Stimulated activated CD4-positive, alpha-beta T cell treated with anti-CD3 and anti-CD28 coated beads, Interleukin-2, amount 100 ng/mL, for 24 hours (primary cell): ENCODE measurements at places on chromosomes 16 and 17.

DNA sequence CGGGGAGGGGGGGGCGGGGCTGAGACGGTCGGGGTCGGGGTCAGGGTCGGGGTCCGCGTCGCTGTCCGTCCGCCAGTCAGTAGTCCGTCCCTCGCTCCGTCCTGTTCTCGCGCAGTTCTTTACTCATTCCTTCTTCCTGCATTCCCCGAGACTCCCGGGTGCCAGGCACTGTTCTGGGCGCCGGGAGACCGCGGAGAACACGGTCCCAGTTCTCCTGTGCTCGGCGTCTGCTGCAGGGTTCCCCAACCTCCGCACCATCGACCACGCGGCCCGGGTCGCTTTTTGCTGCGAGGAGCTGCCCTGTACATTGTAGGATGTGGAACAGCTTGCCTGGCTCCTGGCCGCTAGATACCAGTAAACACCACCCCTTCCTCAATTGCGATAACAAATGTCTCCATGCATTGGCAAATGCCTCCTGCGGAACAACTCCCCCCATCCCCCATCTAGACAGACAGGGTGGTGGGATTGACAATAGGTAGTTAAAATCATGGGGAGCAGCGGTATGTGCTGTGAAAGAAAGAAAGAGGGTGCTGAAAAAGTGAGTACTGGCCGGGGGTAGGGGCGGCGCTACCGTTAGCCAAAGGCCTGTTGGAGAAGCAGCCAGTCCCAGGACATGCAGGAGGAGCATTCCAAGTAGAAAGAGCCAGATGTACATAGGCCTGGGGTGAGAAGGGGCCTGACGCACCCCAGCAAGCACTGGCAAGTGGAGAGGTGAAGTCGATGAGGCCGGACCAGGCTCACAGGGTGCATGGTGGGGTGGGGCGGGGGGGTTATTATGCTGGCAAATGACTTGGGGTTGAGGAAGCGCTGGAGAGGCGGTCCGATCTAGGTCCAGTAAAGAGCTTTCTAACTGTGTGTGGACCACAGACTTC, 631 bp downstream of the TRAF7 start:
- DNase-seq: no peak

GRCh38 chr16:85530370-85530739, 82.8 kb upstream of the GSE1 start:
- DNase-seq: no peak

DNA sequence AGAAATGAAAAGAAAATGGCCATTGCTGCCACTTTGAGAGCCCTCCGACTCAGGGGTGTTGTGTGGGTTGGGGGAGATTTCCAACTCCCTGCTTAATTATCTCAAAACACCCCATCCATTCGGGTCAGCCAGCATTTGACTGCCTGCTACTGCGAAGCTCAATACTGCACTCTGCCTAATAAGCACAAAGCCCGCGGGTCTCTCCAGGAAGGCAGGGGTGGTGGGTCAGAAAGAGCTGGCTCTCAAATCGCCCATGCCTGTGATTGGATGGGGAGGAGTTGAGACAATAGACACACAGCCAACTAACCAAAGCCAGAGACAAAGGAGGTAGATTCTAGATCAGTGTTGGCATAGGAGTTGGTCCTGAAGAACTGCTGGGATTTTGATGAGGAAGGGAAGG, 2.3 kb upstream of the XAF1 start:
- DNase-seq: no peak

GRCh38 chr16:67108931-67109406, 772 bp upstream of the PHAF1 start:
- DNase-seq: peak; percentile 18

- DNase-seq: peak; percentile 80
These were observed 36.6 kb upstream of the MED9 start for GRCh38 chr17:17440010-17440843.

DNA sequence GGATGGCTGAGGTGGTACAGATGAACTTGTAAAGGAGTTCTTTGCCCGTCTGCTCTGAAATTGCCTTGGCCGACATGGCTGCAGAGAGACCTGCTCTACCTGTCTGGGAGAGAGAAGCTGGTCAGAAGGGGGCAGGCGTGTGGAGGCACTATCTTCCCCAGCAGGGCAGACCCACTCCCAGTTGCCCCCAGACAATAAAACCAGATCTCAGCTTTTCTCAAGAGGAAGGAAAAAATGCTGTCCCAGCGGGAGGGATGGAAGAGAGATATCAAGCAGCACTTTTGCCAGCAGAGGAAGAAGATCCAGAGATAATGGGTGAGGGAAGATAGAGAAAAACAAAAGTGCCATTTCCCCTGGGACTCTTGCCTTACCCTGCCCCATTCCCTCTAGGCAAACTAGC, 5.0 kb downstream of the ACLY start:
- no peak for DNase-seq

DNA sequence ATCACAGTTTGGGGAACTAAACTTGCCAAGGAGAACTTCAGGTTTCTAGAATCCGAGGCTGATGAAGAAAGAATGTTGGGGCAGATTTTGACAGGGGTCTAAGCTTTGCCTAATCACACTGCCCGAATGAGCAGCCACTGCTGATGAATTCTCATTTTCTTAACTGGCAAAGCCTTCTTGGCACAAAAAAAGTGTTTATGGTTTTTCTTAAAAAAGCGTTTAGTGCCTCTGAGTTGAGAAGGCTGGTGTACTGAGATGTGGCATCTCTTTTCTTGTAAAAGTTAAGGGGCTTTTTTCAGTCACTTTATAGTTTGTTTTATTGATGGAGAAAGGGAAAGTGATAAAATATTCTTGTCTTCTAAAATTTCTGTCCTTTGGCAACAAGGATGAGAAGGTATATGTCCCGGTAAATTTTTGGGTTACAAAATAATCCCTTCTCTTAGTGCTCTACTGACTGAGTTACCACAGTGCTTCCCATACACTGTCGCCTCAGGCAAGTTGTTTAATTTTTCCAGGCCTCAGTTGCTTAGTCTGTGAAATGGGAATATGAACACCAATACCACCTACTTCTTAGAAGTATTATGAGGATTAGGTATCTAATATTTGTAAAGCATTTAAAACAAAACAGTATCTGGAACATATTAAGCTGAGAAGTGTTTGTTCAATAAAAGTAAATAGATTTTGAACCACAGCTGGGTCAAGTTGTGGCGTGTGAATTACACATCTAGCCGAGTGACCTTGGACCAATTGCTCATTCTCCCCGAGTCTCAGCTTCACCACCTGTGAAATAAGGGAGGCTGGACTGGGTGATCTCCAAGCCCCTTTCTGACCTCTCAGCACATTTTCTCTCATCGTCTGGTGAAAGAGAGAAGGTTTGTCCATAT, 320.8 kb downstream of the HAPSTR1 start:
- no peak for DNase-seq

DNA sequence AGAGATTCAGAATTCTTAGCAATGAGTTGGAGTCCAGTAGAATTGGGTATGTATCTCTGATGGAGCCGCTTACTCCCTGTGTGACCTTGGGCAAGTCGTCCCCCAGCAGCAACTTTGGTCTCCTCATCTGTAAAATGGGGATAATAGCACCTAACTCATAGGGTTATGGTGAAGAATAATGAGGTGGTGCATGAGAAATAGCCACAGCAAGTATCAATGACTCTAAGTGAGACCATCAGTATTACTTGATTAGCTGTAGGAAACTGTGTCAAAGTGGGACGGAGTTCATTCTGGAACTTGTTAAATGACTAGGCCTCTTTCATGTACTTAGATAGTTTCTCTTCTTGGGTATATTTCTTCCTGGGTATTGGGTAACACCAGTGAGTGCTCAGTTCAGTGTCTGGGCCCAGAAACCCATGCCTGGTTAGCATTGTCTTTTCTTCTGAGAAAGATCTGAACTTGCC, 6.4 kb downstream of the PRKCB start:
- no peak for DNase-seq

DNA sequence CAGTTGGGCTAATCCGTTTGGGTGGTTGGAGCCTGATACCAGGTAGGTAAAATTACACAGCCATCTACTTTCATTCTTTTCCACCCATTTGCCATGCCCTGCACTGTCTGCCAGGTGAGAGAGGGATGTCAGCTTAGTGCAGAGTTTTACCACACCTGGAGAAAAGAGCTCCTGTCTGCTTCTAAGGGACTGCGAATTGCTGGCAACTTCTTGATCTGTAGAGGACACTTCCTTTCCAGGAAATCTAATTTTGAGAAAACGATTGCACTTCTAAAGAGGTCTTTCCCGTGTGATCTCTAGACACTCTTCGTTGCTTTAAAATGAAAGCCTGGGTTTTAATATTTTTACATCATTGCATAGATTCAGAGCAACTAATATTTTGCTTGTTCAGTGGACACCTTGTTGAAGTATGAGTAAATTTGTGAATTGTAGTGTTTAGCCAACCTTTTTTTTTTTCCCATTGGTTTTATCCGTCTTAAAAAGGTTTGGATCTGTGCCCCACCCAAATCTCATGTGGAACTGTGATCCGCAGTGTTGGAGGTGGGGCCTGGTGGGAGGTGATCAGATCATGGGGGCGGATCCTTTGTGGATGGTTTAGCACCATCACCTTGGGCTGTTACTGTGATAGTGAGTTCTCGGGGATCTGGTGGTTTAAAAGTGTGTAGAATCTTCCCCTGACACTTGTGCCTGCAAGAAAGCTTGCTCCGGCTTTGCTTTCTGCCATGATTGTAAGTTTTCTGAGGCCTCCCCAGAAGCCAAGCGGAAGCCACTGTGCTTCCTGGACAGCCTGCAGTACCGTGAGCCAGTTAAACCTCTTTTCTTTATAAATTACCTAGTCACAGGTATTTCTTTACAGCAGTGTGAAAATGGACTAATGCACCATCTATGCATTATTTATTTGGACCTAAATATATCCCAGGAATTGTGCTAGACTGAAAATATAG, 104.6 kb downstream of the PRKCA start:
- DNase-seq: no peak

DNA sequence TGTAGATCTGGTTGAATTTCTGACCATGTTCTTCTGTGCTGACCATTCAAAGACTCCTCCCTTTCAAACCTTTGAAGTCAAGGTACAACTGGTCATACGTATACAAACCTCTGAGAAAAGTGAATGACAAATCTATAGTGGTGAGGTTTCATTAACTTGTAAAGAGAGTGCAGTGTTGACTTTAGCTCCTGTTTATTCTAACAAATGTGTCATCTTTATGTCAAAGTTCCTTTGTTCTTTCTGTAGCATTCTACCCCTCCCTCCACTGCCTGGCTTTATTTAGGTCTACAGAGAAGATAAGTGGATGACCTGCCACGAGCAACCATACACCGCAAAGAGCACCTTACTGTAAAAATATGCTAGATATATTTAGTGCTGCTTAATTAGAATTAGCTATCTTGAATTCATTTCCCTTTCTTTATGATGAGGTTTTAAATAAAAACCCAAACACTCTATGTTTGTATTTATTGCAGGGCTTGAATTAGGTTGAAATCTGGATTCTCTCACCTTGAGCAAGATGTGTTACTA, 520.0 kb upstream of the CDH11 start:
- DNase-seq: no peak

- no peak for DNase-seq
These were observed 41.7 kb downstream of the RAI1 start for GRCh38 chr17:17722906-17723353.

- DNase-seq: no peak
These were observed 257.1 kb upstream of the DYNLRB2 start for GRCh38 chr16:80283466-80284392.

DNA sequence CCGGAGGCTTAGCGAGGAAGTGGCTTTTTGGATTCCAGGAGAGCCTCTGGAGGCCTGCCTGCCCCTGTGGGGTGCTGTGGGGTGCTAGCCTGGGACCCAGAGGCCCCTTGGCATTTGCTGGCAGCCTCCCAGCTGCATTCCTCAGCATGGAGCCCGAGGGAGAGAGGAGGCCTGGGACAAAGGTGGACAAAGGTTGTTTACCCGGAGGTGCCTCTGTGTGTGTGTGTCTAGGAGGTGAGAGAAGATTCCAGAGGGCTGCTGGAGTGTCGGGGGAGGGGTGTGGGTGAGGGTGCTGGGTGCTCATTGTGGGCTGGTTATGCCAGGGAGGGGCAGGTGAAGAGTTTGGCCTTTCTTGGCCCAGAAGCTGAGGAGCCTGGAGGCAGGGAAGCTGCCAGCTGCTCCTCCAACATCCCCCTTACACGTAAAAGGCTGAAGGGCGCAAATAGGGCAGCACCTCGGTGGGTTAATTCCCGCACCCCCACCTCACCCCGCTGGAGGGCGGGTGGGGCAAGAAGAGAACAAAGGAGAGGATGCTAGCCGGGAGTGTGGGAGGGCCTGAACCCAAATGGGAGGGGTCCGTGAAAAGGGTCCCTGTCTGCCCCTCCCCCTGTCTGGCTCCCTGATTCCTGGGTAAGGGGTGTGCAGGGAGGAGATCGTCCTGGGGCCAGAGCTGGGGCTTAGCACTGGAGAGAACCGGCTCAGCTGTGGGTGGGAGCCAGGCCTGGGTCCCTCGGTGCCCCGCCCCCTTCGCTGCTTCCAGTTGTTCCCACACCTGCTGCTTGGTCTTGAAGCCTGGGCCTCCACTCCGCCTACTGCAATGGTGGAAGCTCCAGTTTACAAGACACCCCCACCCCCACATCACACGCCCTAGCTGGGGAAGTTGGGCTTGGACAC, 9.9 kb downstream of the HEXIM2 start:
- DNase-seq: no peak

- DNase-seq: no peak
These were observed 726 bp upstream of the C1QTNF1 start for GRCh38 chr17:79023180-79023705.

DNA sequence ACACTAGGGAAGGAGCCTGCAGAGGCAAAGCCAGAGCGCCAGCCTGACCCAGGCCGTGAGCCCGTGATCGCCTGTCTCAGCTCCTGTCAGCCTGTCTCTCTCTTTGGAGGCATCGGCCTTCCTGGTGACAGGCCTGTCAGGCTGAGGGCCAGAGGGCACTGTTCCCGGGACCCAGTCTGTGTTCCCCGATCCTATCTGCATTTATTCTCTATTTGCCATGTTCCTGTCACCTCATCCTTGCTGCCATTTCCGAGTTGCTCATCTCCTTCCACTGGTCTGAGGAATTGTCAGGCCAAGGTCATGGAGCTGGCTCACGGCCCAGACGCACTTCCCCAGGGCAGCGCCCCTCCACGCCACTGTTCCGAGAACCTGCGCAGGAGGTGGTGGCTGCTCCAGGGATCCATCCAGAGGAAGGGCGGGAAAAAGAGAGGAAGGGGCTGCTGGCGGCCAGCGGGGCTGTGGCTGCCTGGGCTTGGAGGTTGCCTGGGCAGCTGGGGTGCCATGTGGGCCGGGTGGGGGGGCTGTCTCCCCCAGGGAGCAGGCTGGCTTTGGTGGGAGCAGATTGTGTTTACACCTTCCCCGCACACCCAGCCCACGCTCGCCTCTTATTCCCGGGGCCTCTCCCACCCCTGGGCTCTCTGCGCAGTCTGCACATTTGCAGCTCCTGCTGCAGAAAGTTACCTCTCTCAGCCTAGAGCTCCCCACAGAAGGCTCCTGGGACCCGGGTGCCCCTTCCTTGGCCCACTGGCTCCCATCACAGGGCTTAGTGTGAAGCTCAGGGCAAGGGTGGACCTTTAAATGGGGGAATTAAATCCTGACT, 4.9 kb downstream of the PRCD start:
- no peak for DNase-seq

DNA sequence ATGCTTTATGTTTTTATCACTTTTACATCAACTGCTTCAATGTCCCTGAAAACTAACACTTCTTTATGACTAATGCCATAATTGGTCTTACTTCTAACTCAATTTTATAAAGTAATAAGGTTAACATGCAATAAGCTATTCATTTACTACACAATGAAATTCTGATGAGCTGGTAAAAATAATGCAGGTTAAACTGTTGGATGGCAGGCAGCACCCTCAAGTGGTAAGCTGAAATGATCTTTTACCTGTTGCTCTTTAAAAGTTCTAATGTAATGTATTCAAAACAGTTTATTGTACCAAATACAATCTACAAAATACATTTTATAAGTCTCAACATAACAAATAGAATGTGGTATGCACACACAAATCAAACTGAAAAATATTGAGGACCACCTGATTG, 1280.3 kb downstream of the CDH8 start:
- no peak for DNase-seq

GRCh38 chr16:84751241-84751640, 51.4 kb downstream of the USP10 start:
- no peak for DNase-seq
